ENCODE measurements at places on chromosomes 5 and 9.

- DNase-seq, result peak; percentile 56
These were observed 98.7 kb downstream of the PAX5 start for GRCh38 chr9:36935332-36935731.

GRCh38 chr5:66529182-66529581, 67.0 kb upstream of the MAST4 start:
- peak; percentile 8 for DNase-seq

DNA sequence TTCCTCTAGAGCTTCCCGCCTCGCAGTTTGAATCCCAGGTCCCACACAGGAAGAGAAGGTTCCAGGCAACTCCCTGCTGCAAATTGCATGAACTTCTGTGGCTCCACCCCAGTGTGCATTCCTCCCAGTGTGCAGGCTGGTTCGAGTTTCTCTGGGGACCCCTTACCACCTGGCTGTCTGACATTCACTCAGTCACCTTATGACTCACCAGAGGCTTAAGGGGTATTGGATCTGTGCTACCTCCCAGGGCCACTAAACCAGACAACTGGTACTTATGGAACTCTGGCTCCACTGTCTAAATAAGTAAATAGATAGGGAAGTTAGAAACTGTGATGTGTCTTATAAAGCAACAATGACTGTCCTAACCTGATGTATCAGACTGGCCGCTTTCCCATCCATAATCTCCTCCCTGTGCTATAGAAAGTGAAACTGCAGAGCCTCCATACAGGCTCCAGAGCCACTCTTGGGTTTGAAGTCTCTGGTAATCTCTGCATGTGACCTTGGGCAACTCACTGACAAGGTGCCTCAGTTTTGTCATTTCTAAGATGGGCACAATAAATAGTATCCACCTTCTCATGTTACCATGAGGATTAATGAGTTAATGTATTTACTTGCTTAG, 720.6 kb downstream of the SEMA5A start:
- DNase-seq, result no peak

DNA sequence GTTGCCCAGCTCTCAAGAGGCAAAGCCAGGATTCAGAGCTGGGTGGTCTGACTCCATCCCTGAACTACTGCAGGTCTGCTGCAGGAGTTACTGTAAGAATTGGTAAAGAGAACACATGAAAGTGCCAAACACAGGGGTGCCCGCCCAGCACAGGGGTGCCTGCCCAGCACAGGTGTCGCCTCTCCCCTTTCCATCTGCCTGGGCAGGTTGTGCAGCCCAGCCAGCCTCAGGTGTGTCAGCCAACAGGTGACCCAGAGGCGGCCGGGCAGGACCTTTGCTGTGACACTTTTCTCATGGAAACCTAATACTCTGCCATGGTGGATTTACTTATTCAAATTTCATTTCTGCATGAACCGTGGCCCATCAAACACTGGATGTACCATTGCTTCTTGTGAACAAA, 289.7 kb upstream of the IRX4 start:
- no peak for DNase-seq

- no peak for DNase-seq
These were observed 49.1 kb downstream of the SEMA4D start for GRCh38 chr9:89448821-89449220.

- DNase-seq, result no peak
These were observed 357.8 kb upstream of the CCNG1 start for GRCh38 chr5:163079618-163080017.

DNA sequence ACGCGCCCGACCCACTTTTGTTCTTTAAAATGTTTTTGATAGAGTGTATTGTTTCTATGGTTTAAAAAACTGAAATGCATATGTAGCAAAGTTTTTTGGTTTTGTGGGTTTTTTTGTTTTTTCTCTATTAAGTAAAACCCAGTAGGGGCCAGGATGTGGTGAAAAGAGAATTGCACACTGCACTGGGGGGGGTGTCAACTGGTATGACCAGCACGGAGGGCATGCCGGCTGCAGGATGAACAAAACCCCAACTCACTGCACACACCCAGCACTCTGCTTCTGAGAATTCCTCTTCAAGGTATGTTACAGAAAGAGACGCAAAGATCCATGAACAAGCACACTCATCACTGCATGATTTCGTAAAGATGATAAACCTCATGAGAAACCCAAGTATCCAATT, 75.0 kb downstream of the STK10 start:
- peak; percentile 84 for DNase-seq

DNA sequence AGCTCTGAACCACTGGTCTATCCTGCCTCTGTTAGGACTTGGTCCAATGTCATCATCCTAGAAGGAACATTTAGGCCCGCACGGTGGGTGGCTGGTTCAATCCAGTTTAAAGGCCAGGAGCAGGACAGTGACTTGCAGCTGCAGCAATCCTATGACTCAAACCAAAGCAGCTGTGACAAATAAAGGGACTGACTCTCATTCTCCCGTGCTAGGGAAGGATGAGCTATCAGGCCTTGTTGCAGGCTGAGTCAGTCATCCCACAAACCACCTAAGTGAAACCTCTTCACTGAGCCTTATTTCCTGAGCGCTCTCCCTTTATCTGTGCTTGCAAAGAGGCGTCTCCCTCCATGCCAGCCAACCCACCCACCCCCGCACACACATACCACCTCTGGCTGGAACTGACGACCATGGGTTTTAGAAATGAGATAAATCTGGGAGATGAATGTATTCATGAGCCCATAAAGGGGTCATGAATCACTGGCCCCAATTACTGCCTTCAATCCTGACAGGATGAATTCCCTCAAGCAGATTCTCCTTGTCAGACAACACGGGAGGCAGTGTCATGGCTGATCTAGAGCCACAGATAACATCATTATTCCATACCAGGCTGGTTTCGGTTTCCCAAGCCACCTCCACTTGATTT, 93.4 kb downstream of the KCNIP1 start:
- DNase-seq, result peak; percentile 73

DNA sequence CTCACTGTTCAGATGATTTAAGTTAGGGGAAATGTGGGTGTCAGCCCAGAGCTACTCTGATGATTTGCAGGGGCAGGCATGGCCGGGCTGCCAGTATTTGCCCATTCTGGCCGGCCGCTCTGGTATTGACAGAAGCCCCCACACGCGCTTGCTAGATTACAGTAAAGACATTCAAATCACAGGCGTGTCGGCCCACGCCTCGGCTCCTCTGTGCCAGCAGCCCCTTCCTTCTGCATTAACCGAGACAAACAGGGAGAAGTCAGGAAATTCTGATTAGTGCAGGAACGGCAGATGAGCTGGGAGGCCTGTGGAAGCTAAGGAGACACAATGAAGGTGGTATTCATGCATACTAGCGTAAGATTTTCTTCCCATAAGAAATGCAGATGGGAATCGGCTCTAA, 113.3 kb downstream of the CRB2 start:
- no peak for DNase-seq

- peak; percentile 77 for DNase-seq
These were observed 1.3 kb downstream of the MAP3K1 start for GRCh38 chr5:56816546-56817081.

DNA sequence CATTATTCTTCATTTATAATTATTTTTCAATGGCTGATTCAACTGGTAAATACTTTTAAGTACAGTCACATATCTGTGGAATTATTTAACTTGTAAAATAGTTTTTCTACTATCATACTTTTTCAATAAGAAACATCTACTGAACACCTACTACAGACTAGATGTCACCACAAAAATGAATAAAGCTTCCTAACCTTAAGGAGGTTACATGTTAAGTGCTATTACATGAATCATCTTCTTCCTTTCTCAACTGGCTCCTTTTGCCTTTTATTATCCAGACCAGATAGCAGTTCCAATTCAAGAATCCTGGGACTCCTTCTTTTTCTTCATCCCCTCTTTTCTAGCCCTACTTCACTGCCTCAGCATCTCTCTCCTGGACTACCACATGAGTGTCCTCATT, 4.7 kb downstream of the PGGT1B start:
- no peak for DNase-seq

GRCh38 chr5:139896718-139897117, 101.1 kb downstream of the PSD2 start:
- DNase-seq, result no peak

DNA sequence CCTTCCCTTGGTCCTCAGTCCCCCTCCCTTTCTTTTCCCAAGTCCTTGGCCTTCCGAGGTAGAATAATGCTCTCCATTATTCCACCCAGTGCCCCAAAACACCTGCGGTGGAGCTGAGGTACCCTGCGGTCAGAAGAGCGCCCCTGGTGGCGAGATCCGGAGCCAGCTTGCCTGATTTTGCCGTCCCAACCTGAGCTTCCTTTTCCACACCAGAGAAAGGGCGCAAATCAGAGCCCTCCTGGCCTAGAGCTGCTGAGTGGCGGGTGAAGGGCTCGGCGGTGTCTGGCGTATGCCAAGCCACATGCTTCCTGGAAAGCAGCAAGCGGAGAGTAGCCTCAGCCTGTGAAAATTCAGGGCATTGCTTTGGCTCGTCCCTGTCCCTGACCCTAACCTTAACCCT, 21.1 kb upstream of the CARTPT start:
- DNase-seq, result no peak

DNA sequence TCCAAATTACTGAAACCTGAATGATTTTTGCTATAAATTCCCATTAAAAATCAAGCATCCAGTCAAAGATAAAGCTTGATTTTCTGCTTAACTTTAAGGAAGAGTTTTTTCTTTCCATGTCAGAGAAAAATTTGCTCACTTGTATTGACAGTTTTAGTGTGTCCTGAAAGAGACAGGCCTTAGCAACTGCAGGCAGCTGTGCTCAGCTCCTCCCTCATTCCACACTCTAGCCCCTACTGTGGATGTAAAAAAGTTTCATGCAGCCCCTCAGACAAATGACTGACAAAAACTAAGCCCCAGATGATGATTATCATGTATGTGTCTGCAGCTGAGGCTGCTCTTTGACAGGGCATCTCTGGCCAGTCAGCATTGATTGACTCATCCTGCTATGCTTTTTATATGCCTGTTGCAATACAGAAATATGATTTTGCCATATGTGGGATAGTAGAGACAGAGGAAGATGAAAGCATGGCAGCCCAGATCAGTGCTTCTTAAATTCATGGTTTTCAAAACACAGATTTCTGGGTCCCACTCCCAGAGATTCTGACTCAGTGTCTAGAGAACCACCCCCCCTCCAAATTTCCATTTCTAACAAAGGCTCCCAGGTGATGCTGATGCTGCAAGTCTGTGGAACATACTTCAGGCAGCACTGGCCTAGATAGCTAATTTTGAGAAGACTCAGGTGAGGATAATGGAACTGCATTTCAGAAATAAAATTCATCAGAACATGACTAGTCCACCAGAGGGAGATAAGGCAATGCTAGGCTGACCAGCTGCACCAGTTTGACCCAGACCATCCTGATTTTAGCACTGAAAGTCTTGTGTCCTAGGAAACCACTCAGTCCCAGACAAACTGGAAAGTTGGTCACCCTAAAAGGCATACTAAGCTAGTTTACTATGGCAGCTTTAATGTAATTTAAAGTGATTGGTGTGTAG, 298.7 kb upstream of the KCNN2 start:
- DNase-seq, result no peak

DNA sequence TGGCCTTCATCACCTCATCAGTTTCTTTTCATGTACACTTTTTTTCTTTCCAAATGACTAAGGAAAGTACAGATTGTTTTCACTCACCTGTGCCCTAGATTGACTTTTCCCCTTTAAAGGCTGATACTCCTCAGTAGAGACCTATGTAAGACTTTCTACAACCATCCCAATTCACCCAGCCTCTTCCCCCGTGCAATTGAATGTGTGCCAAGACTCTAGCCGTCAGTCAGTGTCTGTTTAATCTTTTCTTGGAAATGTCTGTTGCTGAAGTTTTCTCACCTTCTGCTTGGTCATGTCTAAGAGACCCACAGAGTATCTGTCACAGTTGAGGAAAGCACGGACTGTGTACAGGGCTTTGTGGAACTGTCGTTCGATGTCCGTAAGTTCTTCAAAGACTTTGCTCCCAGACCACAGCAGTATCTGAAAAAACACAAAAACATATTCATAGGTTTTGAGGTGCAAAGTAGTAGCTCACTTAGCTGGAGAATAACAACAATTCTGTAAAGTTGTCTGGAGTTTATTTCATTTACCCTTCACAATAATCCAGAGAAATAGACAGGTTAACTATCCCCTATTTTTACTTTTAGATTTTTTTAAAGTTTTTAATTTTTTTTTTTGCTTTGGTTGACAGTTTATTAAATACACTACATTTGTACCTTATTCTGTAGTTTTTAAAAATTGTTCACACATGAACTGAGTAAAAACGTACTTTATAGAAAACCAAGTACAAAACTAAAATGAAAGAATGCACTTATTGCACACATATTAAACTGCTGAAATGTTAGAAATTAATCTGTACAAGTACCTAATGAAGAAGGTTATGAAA, 13.6 kb downstream of the PDE6A start:
- DNase-seq, result no peak

DNA sequence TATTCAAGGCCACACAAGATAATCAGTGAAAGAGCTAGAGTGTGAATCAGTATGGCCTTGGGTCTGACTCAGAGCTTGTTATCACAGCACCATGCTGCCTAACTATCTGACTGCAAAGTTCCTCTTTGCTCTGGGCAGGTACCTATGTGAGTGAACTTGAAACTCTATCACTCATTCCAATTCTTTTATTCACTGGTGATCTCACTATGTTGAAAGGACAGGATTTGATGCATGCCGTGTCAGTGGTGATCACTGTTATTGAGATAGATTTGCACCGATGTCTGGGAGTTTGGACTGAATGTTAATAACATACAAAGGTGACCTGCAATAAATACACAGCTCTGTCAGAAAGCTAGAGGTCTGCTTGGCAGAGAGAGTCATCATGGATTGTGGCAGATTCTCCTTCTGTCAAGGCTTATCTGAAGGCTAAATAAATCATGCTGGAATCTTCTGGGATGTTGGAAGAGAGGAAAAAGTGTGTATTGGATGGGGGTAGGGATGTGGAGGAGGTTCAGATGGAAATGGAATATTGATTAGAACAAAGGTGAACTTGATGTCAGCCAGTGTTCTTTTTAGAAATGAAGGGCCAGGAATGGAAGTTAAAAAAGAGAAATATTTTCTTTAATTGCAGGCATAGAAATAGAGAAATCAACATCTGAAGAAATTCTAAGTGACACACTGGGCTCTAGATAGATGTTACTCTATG, 91.8 kb upstream of the TNC start:
- DNase-seq, result peak; percentile 55

- no peak for DNase-seq
These were observed 326.6 kb downstream of the ENC1 start for GRCh38 chr5:74313896-74314295.

- DNase-seq, result no peak
These were observed 1.2 kb upstream of the TBCA start for GRCh38 chr5:77777281-77777892.

Data from activated T-cell treated with anti-CD3 and anti-CD28 coated beads, Interleukin-2, amount 50 U/mL, for 72 hours (primary cell).